ENCODE measurements at places on chromosomes 7 and 10.

DNA sequence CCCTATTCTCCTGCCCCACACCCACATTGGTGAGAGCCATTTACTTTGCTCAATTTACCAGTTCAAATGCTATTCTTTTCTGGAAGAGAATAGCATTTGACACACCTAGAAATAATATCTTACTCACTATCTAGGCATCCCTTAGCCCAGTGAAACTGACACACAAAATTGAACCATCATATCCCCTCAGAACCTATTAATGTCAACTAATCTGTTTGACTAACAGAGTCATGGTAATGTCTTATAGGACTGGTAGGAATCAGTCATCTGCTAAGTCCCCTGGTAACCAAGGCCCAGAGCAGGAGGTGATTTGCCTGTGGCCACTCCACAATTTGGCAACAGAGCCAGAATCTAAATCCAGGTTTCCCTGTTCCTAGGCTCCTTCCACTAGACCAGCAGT lies 63.3 kb downstream of the PPP1R3C start:
- no peak for DNase-seq

GRCh38 chr10:1256432-1256725 lies 200.2 kb downstream of the WDR37 start:
- no peak for DNase-seq

- no peak for DNase-seq
Measured at GRCh38 chr10:133379152-133379800, at the start of gene PAOX. PAOX (plus strand) TSS chr10:133379262; CDS start chr10:133379317, 55 bp downstream.

GRCh38 chr7:88226886-88227516 lies 7.2 kb upstream of the SRI start:
- DNase-seq, result no peak

GRCh38 chr7:77791336-77791735 lies 6.9 kb downstream of the TMEM60 start:
- no peak for DNase-seq

GRCh38 chr10:27815261-27815660 lies 69.6 kb upstream of the MKX start:
- no peak for DNase-seq

- DNase-seq, result no peak
Measured at GRCh38 chr10:126119599-126119998, 223.2 kb downstream of the FANK1 start.

DNA sequence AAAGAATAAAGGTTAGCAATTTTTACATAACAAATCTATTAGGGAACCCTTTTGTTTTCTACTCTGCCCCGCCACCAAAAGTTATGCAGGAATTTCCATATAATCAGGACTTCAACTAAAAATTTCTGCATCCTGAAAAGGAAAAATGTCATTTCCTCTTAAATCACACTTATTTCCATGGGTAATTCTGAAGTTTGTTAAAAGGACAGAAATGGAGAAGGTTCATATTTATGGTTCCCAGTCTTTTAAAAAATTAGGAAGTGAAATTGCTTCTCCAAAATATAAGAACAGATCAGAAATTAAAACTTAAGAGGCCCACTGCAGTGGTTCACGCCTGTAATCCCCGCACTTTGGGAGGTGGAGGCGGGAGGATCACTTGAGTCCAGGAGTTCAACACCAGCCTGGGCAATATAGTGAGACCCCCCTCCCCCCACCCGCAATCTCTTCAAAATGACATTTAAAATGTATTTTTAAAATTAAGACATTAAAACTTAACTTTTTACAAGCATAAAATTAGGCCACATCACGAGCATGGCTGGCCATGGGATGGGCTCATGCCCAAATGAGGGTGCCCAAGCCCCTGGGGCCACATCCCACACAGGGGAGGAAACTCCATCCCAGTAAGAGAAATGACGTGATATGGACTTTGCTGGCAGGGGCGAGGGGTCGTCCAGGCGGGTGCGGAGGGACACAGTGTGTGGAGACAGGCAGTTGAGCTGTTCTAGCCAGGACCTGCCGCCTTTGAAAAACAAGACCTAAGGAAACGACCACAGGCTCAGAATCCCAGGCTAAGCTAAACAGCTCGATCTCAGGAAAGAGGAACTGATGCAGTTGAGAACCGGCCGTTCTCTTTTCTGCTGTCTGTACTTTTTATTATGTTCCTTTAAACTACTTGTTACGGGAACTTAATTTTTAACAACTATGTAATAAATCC lies 51.3 kb upstream of the NFE2L3 start:
- no peak for DNase-seq

GRCh38 chr7:17943006-17943405 lies 2.7 kb upstream of the SNX13 start:
- DNase-seq, result no peak

DNA sequence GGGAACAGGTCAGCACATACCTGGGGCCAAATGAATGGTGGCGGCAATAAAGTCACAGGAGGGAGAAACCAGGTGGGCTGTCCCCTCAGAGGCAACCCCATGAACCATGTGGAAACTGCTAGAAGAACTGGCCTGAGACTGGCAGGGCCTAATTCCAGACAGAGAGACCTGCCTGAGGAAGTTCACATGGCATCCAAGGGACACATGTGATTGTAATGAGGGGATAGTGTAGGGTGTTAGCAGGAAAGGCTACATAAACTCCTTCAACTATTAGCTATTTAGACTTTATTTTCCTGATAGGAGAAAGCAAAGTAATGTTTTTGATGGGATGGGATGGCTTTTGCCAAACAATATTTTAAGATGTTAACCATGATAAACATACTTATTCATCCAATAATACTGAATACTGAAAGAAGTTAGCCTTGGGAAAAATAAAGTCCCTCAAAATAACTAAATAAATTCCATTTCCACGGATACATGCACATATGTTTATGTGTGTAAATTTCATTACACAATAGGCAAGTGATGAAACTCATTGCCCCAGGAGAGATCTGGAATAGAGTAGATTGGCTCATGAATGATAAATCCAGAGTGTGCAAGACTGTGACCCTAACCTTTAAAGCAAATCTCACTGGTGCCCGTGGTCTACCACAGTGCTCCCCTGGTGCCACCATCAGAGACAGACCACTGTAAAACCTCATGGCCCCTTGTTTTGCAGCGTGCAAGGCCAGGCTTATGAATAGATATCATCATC lies 137.0 kb downstream of the NRF1 start:
- DNase-seq, result no peak

DNA sequence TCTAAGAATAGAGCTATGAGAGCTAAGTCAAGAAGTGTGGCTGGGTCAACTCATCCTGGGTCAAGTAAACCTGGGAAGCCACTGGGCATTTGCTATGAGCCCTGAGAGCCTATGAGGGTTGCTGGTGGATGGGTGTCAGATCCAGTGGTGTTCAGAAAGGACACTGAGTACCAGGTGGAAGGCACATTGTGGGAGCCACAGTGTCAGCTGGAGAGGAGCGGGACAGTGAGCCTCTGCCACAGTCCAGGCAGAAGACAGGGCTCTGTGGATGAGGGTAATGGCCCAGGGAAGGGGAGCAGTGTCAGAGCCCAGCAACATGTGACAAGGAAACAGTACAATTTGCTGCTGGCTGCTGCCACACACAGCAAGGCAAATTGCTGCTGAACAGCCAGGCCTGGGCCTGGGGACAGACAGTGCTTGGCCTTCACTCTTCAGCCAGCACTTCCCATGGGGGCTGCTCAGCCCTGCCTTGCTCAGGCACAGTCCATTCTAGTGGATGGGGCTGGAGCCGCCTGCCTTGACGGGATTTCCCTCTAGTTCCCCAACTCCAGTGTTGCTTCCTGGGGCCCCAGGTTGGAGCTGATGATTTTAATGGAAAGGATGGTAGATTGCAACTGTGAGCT lies 90.9 kb upstream of the CHST15 start:
- DNase-seq, result no peak

DNA sequence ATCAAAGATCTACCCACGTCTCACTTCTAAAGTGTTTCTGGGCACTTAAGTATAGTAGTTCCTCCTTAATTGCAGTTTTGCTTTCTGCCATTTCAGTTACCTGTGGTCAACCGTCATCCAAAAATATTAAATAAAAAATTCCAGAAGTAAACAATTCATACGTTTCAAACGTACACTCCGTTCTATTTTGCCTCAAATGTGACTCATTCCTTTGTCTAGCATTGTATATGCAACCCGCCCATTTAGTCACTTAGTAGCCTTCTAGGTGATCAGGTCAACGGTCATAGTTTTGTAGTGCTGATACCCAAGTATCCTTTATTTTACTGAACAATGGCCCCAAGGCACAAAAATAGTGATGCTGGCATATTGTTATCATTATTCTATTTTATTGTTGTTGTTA lies 33.8 kb downstream of the HGF start:
- DNase-seq, result no peak

DNA sequence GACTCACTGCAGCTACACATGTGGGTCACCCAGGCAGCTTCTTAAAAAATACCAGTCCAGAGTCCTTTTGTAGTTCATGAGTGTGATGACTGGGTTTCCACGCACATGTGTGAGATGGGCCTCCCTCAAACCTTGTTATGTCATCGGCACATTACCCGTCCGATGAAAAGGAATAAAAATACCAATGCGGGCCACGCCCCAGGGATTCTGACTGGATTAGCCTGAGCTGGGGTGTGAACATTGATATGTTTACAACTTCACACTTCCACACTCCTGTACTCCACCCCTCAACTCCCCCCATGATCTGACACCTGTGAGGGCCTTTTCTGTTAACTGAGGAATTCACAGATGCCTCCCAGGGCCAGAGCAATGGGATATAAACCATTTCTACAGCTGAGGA lies 6.2 kb downstream of the SLC29A3 start:
- no peak for DNase-seq

GRCh38 chr7:48255046-48255445 lies 83.8 kb downstream of the ABCA13 start:
- no peak for DNase-seq

GRCh38 chr10:132405463-132405991 lies 8.5 kb downstream of the PWWP2B start:
- no peak for DNase-seq

GRCh38 chr7:131626643-131627042 lies 70.2 kb upstream of the PODXL start:
- DNase-seq, result no peak

- DNase-seq, result no peak
Measured at GRCh38 chr10:78267598-78267997, 233.9 kb downstream of the RPS24 start.

DNA sequence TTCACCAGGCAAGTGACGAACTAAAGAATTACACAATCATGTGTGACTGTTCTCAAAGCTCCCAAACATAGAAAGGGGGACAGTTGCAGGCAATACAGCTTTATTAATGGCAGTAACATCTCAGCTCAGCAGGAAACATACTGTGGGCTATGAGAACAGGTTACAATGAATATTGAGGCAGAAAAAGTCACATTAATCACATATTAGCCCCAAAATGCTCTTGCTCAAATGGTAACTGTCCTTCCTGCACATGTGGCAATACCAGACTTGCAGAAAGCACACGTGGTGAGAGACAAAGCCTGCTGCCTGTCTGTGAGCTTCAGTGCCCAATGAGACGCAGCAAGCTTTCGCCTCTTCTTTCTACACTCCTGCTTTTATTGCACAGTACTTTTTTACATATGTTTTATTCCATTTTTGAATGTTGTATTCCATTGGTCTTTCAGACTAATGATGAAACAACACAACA lies 104.9 kb upstream of the ACBD5 start:
- DNase-seq, result no peak

- DNase-seq, result no peak
Measured at GRCh38 chr7:66867198-66867790, 53.7 kb upstream of the TMEM248 start.

DNA sequence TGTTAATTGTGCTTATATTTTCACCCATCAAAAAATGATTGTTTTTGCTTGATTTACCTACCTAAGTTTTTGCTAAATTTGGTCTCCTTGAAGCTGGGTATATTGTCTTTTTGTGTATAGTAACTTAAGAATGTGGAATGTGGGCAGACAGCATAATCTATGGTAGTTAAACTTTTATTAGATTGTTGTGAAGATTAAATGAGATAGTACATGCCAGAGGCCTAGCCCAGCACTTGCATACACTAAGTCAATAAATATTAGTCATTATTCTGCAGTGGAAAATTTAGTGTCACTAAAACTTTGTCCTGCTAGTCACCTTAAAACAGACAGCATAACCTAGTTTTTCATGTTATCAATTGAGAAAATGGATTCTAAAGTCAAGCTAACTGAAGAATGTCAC lies 19.3 kb upstream of the RPA3 start:
- no peak for DNase-seq

DNA sequence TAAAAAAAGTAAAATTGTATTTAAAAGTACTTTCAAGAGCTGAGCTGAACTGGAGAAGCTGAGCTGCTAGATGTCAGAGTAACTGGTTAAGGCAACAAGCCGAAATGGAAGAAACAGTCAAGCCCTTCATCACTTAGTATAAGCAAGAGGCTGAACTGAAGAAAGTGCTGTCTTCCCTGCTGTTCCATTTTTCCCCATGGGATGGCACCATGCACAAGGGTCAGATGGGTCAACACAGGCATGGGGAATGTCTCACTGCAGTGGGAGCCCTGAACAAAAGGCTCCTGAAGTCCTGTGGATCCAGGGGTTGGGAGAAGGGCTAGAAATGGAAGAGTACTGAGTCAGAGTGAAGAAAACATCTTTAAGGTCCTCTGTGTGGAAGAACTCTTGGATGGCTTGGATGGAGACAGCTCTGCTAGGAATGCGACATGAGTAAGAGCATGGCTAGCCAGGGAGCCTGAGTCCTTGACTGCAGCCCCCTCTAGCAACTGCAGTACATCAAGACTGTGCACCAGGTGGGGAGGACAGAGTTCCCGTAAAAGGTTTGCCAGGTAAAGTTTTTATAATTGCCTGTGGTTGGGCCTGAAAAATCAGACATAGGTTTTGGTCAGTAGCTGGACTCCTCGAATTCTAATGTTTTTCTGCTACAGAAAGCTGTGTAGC lies 348.3 kb downstream of the GPR158 start:
- DNase-seq, result no peak

GRCh38 chr10:113621799-113622198 lies 42.0 kb downstream of the NRAP start:
- no peak for DNase-seq

- DNase-seq, result no peak
Measured at GRCh38 chr10:19620811-19621210, 195.4 kb upstream of the PLXDC2 start.

DNA sequence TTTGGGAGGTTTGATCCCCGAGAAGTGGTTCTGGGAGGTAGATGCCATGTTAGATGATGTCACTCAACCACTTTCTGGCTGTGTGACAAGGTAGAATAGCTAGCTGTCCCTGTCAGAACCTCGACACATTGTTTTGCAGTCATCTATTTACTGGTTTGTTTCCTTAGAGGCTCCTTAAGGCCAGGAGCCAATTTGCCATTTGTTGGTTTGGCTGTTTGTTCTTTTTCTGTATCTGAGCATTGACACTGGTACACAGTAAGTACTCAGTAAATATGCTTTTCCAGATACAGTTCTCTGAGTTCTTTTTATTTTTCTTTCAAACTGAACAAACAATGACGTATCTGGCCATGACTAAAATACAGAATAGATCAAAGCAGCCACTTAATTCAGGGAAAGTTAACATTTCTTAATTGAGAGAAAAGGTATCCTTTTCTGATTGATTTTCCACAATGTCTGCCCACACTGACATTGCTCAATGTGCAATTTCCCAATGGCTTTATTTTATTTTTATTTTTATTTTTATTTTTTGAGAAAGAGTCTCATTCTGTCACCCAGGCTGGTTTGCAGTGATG lies 121.6 kb downstream of the SPAG6 start:
- no peak for DNase-seq
